ENCODE measurements at places on chromosomes 5 and 9. TPM values are rescaled to one million over a fixed set of nuclear protein-coding genes. Genes with fewer than 3 reads are reported as not detected.

DBH gene
- not detected for polyA plus RNA-seq

RNF208 gene
- 6.1 TPM for polyA plus RNA-seq

ZFYVE16 gene
- polyA plus RNA-seq, result 6.1 TPM

GRCh38 chr5:128538250-128539037 is 399 bp upstream of the FBN2 start:
- no peaks in the 10 kb centered on the region for H3K36me3 ChIP-seq
- peak; percentile 44 for DNase-seq
- H3K27me3 ChIP-seq, result no peaks in the 10 kb centered on the region
- H3K4me3 ChIP-seq, result peak overlapping the region; percentile 72

DNA sequence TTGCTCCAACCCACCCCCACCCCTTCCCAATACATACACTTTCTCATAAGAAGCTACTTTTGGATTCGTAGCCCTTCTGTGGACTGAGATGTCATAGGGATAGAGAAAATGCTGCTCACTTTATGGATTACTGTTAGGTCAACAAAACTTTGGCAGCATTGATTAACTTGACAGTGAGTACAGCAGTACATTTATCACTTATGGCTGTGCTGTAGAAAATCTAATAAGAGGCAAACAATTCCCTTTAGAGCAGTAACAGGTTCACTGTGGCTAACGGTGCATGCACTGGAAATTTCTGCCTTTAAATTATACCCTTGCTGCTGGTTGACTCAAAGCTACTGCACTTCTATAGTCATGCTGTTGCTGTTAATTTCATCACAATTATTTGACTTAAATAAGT is 59.2 kb downstream of the PPIC start:
- H3K27me3 ChIP-seq, result no peaks in the 10 kb centered on the region
- no peaks in the 10 kb centered on the region for H3K4me1 ChIP-seq
- no peak for DNase-seq
- H3K36me3 ChIP-seq, result no peaks in the 10 kb centered on the region
- H3K27ac ChIP-seq, result no peak overlapping the region
- no peak overlapping the region for H3K4me3 ChIP-seq

DNA sequence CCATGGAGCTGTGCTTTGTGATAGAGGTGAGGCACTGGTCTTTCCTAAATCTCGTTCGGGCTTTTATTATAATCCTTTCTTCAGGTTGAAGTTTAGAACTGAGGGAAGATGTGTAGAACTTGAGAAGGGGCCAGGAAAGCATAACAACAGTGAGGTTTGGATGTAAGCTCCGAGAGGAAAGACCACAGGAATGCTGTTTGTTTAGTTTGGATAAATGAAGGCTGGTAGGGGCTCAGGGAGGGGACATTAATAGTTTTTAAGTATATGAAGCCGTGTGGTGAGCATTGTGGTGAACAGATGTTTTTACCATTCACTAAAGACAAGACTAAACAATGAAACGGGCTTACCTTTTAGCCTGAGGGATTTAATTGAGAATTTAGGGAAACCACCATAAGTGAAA is 130.8 kb downstream of the ARHGAP26 start:
- no peak for DNase-seq
- H3K36me3 ChIP-seq, result peaks cover 16% of the 10 kb centered on the region
- H3K4me1 ChIP-seq, result no peaks in the 10 kb centered on the region
- no peak overlapping the region for H3K27ac ChIP-seq
- H3K27me3 ChIP-seq, result no peaks in the 10 kb centered on the region

GRCh38 chr5:39462211-39462610 is 37.4 kb upstream of the DAB2 start:
- H3K4me3 ChIP-seq, result no peak overlapping the region
- H3K36me3 ChIP-seq, result no peaks in the 10 kb centered on the region
- H3K4me1 ChIP-seq, result no peaks in the 10 kb centered on the region
- H3K27ac ChIP-seq, result no peak overlapping the region

DNA sequence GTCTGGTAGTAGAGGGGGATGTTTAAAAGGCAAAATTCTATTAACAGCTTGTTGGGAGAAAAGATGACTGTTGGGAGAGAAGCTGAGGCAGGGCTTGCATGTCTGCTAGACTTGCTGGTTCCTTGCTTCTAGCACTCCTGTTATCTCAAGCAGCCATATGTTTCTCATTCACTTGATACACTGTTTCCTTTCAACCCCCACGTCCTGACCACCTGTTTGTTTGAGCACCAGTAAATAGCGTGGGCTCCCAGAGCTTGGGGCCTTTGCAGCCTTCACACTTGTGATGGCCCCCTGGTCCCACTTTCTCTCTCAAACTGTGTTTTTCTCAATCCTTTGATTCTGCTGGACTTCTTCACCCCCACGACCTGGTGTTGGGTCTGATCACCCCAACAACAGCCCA is 111.7 kb upstream of the TMEM161B start:
- DNase-seq, result no peak
- H3K27ac ChIP-seq, result no peak overlapping the region
- no peaks in the 10 kb centered on the region for H3K36me3 ChIP-seq
- no peak overlapping the region for H3K4me3 ChIP-seq
- no peaks in the 10 kb centered on the region for H3K27me3 ChIP-seq

DNA sequence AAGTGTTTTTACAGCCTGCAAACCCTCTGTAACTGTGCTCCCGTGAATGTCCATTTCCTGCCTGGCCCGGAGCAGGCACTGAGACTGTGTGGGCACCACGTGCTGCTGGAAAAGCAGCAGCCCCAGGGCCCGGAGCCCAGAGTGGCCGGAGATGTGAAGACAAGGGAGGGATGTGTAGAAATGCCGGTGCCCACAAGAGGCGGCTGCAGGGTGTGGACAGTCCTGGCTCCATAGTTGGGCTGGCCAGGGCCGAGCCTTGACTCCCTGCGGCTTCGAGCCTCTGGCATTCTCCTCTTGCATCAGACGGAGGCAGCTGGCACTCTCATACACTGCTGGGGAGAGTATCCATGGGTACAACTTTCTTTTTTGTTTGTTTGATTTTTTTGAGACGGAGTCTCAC is 13.2 kb upstream of the GFPT2 start:
- peaks cover 18% of the 10 kb centered on the region for H3K27me3 ChIP-seq

GRCh38 chr5:139692679-139693308 is 44.6 kb downstream of the CXXC5 start:
- H3K4me1 ChIP-seq, result peaks cover 54% of the 10 kb centered on the region
- H3K27me3 ChIP-seq, result no peaks in the 10 kb centered on the region
- no peak overlapping the region for H3K27ac ChIP-seq
- H3K4me3 ChIP-seq, result no peak overlapping the region
- DNase-seq, result no peak

SOHLH1 gene
- polyA plus RNA-seq, result not detected

GRCh38 chr9:83219154-83219923 is 156.4 kb upstream of the RASEF start:
- peak overlapping the region; percentile 73 for H3K4me3 ChIP-seq
- no peaks in the 10 kb centered on the region for H3K36me3 ChIP-seq
- no peaks in the 10 kb centered on the region for H3K27me3 ChIP-seq
- H3K27ac ChIP-seq, result peak overlapping the region; percentile 44

MARCOL gene
- not detected for polyA plus RNA-seq

GRCh38 chr9:4743131-4743875 is 2.3 kb upstream of the AK3 start:
- peak overlapping the region; percentile 33 for H3K27ac ChIP-seq
- peaks cover 7% of the 10 kb centered on the region for H3K36me3 ChIP-seq
- no peak for DNase-seq

TEK gene
- 4.9 TPM for polyA plus RNA-seq
